ENCODE measurements at places on chromosomes 16 and 17.

GRCh38 chr16:86079255-86079885 is 180.4 kb downstream of the IRF8 start:
- DNase-seq: no peak

GRCh38 chr16:87560428-87561199 is 41.7 kb upstream of the JPH3 start:
- no peak for DNase-seq

DNA sequence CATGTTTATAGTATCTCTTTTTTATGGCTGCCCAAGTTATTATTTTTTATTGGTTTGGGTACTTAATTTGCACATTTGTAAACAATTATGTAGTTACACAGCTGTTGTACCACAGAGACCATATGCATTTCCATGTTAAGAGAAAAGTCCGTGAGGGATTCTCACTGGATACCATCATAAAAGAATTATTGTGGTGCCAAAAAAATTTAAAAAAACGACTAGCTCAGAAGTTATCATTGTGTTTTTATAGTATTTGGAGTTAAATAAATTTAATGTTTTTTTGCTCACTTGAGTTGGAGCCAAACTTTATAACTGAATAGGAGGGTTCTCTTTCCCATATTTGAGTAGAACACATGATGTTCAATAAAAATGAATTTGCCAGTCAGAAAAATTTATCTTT is 618.7 kb downstream of the WWOX start:
- DNase-seq: no peak

DNA sequence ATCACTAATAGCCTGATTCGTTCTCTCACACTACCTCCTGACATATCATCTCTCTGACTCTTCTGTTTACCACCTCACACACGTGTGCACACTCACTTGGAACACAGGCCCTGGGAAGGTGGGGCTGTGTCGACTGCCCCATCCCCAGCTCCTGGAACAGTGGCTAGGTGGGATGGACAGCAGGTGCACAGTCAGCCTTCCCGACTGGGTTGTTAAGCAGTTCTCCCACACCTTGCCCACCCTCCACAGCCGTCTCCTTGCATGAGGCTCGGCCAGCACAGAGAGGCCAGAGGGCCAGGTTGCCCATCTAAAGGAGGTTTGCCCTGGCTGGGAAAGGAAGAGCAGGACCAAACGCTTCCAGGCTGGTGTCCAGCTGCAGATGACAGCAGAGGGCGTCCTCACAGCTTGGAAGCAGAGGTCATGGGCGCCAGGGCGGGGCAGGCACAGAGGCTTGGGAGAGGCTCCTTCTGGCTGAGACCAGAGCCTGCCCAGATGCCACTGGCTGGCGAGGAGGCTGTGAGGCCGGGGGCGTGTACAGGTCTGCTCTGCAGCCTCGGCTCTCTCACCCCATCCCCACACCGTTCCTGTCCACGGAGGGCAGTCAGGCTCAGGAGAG is 92.8 kb downstream of the AMFR start:
- no peak for DNase-seq

- no peak for DNase-seq
These were observed 4.5 kb upstream of the NR1D1 start for GRCh38 chr17:40104594-40105486.

- peak; percentile 71 for DNase-seq
These were observed 31.1 kb upstream of the CPNE2 start for GRCh38 chr16:57061084-57061905.

All from T1000 (cell line).